Activated CD4-positive, alpha-beta T cell treated with anti-CD3 and anti-CD28 coated beads for 1 hour (primary cell): ENCODE measurements at places on chromosomes 7 and 10.

GRCh38 chr10:124041675-124042445 lies 51.5 kb downstream of the CHST15 start:
- DNase-seq, result no peak

GRCh38 chr10:49353026-49353894 lies 42.6 kb downstream of the DRGX start:
- no peak for DNase-seq

- no peak for DNase-seq
Measured at GRCh38 chr7:73705551-73705920, 13.9 kb downstream of the STX1A start.

- DNase-seq, result no peak
Measured at GRCh38 chr10:785089-785860, 95.8 kb upstream of the DIP2C start.

GRCh38 chr10:136465-136762 lies 1.2 kb downstream of the ZMYND11 start:
- DNase-seq, result no peak

- DNase-seq, result no peak
Measured at GRCh38 chr10:95229724-95230627, 35.9 kb downstream of the ACSM6 start.

GRCh38 chr7:17512181-17512675 lies 213.8 kb downstream of the AHR start:
- DNase-seq, result no peak
